GM06990 (cell line): ENCODE measurements at places on chromosomes 6 and 20.

GRCh38 chr6:156839129-156839528, 62.0 kb downstream of the ARID1B start:
- DNase-seq = no peak

DNA sequence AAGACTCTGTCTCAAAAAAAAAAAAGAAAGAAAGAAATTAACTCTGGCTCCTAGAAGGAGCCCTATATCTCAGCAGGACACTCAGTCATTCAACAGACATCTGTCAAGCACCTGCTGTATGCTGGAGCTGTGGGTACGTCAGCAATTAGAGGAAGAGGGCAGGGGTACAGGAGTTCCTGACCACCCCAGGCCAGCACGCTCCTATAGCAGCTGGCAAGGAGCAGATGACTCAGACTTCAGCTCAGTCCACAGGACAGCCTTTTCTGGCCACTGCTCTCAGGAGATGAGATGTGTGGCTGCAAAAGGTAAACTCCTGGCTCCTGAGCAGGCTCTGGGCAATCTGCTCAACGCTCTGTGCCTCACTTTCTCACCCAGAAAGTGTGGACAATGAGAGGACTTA, 1.7 kb upstream of the RTEL1 start:
- DNase-seq = no peak

DNA sequence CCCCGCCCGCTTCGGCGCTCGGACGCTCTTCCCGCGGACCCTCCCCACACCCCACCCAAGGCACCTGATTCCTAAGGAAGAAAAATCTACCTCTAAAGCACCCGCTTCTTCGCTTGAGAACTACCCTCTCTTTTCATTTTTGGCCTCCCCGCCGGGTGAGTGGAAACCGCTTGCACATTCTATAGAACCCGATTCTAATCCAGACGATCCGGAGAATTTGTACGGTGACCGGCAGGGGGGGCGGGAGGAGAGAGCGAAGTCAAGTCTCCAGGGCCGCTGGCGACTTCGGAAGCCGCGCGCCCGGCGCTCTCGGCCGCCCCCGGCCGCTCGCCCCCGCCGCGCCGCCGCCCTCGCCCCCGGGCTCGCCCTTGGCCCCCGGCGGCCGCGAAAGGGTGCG, at the start of gene RBM24:
Gene RBM24 (plus strand): TSS at position 262 of the 397 bp plus-strand sequence. CDS start 221 bp downstream, outside the sequence.
- no peak for DNase-seq

DNA sequence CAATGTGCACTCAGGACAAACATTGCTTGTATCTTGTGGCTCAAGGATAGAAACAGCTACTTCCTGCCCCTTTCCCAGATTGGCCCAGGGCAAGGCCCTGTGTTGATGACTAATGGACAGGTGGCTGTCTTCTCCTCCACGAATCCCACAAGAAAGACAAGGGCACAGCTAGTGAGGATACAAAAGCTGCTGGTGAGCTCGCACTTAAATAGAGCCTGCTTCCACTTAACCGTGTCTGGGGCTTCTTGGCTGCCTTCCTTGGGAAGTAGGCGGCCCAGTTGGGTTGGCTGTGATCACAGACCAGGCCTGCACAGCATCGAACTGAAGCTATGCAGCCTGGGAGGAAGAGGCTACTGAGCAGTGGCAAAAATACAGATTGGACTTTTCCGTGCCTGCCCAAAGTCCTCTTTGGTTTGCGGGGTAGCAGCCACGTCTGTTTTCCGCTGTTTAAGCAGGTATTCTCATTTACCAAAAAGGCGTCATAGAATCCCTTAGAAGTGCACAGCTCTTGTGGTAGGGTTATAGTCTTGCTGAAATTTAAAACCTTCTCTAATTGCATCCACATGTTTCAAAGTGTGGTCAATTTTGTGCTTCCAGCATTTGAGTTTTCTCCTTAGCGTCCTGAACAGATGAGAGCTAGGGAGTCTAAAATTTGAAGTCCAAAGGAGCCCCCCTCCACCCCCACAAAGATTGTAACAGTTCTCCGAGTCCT, 23.0 kb upstream of the NAA20 start:
- no peak for DNase-seq
